GM12892 (cell line): ENCODE measurements at places on chromosomes 5 and 9.

GRCh38 chr5:92353107-92354030 lies 970.3 kb upstream of the ARRDC3 start:
- DNase-seq = no peak

- no peak for DNase-seq
These were observed 103.3 kb upstream of the EDIL3 start for GRCh38 chr5:84487963-84488362.

- no peak for DNase-seq
These were observed 32.1 kb upstream of the PDCL start for GRCh38 chr9:122860319-122861142.

- peak; percentile 60 for DNase-seq
These were observed 66.9 kb upstream of the DNAH5 start for GRCh38 chr5:14011089-14012020.

DNA sequence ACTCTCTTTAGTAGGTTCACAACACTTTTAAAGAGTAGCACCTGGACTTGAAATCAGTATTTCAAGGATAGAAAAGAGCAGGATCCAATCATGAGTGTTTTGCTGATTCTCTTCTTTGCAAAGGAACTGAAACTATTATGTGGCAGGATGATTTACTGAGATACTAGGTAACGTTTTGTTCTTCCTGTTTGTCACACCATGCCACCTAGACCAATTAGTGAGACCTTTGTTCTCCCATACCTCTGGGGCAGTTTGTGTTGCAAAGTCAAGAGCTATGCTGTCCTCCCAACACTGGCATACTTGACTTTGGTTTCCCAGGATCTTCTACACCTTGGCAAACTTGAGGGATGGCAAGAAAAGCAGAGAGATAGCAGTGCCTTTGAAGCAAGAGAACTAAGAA lies 43.4 kb downstream of the PPP1R2B start:
- DNase-seq = no peak

DNA sequence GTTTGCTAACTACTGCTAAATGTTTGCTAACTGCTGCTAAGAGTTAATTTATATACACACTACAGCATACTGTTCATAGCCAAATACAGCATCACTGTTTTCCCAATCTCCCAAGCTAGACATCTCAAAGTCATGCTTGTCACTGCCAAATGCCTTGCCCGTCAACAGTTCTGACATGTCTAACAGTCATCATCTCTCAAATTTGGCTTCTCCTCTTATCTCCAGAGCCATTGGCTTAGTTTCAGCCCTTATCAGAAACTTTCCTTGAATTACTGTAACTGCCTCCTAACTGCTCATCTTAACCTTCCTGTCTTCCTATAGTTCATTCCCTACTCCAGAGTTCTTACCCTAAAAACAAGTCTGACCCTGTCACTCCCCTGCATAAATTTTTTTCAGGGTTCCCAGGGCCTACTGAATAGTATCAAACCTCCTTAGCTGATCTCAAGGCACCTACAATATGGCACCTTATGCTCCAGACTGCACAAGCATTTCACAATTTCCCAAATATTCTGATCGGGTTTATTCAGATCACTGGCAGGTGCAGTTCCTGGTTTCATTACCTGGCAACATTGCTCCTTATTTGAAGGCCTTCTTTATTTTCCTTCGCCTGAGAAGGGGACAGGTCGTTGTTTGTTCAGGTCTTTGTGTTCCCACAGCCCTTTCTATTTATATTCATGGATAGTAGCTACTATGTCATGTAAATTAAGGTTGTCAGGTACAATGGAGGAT lies 55.9 kb upstream of the ANKRD55 start:
- DNase-seq = no peak

- DNase-seq = no peak
These were observed 63.7 kb upstream of the PAM start for GRCh38 chr5:102691434-102691833.

DNA sequence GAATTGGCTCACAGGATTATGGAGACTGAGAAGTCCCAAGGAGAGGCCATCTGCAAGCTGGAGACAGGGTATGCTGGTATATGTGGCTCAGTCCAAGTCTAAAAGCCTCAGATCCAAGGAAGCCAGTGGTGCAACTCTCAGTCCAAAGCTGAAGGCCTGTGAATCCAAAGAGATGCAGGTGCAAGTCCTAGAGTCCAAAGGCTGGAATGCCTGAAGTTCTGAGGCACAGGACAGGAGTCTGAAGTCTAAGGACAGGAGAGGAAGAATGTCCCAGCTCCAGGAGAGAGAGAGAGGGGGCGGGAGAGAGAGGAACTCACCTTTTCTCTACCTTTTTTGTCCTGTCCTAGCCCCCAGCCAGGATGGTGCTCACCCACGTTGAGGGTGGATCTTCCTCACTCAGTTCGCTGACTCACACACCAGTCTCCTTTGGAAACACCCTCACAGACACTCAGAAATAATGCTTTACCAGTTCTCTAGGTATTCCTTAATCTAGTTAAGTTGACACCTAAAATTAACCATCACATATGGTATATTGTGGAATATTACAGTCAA lies 49.6 kb downstream of the KCNN2 start:
- DNase-seq = no peak

- no peak for DNase-seq
These were observed 85.8 kb upstream of the S1PR3 start for GRCh38 chr9:88905506-88905905.

- no peak for DNase-seq
These were observed 167.8 kb downstream of the RASEF start for GRCh38 chr9:82894961-82895821.

GRCh38 chr5:60369391-60369790 lies 330.6 kb downstream of the DEPDC1B start:
- DNase-seq = no peak

GRCh38 chr5:125409861-125410536 lies 663.6 kb upstream of the ZNF608 start:
- DNase-seq = no peak

DNA sequence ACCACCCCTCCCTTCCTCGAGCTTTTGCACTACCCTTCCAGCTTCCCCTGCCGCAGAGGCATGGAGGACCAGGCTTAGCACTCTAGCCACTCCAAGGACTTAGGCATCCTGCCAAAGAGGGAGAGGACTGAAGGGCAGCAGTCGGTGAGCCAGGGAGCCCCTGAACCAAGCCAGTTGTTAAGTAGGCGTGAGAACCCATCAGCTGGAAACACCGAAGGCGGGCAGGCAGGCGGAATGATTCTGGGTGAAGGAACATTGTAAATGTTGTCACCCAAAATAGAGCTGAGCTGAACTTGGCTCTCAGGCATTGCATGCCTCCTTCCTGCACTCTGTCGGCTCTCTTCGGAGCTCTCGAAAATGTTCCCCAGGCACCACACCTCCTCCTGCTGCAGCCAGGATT lies 42.8 kb downstream of the NRG2 start:
- no peak for DNase-seq

GRCh38 chr5:72523960-72524582 lies 16.9 kb upstream of the ZNF366 start:
- DNase-seq = no peak

DNA sequence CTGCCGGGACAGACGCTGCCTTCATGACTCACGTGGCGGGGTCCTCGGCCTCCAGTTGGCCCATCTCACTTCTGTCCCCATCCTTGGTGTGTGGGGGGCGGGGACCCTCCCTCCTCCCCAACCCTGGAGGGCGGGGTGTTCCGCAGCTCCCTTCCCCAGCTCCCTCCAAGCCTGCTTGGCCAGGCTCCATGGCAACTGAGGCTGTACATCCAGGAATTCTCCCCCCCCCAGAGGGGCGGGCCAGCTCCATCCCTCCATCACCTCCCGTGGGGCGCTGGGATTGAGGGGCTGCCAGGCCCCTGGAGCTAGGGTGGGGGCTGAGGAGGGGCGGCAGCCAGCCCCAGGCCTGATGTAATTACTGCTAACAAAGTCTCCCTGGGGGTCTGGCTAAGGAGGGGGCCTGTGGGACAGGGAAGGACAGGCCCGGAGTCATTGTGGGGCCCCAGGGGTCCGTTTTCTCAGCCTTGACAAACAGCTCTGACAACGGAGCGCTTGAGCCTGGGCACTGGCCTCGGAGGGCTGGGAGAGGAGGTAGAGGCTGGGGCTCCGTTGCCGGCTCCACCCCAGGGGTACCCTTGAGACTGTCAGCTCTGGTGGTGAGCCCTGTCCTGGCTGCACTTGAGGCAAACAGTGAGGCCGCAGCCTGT lies 8.0 kb downstream of the DIPK1B start:
- DNase-seq = no peak

GRCh38 chr5:131081374-131081773 lies 83.7 kb downstream of the HINT1 start:
- no peak for DNase-seq
